Cerebellar cortex (tissue), 1 donor: ENCODE measurements at places on chromosomes 2 and 18.

DNA sequence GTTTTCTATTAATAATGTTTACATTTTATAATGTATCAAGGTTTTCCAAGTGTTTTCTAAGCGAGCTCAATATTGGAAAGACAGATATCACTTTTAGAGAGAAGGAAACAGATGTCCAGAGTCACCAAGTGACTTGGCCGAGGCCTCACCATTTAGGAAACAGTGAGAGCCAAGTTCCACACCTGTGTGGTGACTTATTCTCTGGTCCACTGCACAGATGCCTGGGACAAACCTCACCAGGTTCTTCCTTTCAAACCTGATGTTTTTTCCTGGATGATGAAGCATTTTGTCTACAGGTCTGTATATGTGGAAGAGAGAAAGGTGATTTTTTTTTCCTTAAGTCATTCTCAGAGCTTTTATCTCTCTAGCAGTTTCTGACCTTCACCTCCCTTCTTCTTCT is 280.7 kb downstream of the LPIN1 start:
- DNase-seq = no peak

GRCh38 chr18:38551881-38552280 is 986.3 kb upstream of the CELF4 start:
- peak; percentile 48 for DNase-seq

DNA sequence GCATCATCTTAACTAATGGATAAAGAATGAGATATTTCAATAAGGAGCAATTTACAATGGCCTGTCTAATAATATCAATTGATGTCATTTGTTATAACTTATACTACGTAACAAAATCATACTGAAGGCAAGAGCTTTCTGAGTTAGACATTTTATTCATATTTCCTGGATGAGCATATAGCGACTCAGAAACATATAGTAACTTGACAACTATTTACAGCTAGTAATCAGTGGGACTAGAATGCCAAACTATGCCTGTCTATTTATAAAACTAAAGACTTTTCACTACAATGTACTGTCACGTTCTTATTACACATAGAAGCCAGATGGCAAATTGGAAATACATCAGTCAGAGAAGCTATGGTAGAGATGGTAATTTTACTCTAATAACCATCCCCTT is 766.2 kb upstream of the TMEFF2 start:
- DNase-seq = no peak

- no peak for DNase-seq
Observed at GRCh38 chr2:30223413-30223874, 7.9 kb upstream of the LBH start.

DNA sequence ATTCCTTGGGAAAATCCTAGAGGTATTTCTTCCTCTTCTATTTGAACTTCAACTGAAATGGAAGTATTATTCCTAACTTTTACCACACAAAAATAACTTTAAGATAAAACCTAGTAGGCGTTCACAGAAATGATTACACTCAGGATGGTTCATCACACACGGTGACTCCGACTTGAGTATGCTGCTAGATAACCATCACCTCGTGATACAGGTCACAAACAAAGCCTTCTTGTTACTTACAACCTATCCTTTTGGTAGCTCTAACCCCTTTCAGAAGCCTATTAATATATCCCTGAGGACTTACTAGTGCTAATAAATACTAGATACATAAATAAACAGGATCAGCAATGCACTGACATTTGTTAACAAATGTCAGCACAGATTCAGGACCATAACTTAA is 101.0 kb upstream of the DNER start:
- DNase-seq = no peak

DNA sequence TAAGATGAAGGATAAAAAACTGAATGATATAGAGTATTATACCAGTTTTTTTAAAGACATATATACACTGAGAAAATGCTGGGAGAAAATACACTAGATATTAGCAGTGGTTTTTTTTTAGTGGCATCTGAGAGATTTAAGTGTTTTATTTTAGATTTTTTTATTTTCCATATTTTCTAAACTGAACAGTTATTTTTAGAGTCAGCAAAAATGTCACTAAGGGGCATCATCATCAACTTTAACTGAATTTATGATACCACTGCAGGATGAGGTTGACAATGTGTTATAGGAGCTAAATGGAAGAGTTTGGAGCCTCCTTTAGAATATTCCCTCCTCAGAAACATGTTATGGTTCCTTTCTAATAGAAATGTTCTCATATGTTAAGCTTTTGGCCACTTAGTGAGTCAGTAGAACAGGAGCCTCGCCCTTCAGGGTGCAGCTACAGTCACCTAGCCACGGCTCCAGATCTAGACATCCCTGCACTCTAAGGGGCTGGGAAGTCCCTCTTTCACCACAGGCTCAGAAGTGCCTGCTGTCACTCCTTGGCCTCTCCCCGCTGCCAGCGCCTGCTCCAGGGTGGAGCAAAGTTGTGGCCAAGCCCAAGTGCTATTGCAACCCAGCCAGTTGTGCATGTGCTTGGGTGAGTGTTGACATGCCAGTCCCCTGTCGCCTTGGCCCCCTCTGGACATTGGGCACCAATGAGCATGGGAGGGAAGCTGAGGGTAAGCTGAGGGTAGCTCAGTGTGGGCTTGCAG is 210.7 kb upstream of the RASGRP3 start:
- DNase-seq = no peak

DNA sequence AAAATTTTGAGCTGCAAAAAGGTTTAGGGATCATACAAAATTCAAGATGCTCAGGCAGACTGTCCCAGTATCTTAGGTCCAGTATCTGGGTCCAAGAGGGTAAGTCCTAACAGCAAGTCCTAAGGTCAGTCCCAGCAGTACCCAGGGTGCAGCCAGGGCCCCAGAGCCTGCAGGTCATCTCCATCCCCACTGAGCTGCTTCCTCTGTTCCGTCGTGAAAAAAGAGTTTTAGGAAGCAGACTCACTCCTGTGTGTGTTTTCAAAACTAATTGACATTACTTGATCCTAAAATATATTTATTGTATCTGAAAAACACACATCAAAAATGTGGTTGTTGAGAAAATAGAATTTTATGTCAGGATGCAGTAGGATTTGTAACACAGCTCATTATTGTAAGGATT is 69.9 kb upstream of the ALKAL2 start:
- DNase-seq = no peak

DNA sequence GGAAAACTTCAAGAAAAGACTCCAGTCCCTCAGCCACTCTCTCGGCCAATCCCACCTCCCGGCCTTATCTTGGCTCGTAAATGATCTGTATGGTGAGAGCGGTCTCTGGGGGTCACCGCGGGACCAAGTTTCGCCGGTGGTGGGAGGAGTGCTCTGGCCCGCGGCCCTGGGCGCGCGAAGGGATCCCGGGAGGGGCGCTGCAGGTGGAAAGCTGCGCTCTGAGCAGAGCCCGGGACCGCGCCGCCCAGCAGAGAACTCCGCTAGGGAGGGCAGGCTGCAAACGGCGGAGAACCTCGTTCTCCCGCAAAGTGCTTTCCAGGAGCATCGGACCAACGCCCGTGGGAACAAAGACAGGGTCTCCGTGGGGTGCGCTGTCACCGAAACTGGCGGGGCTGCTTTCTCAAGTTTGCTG is 622 bp downstream of the LRP2 start:
- no peak for DNase-seq

DNA sequence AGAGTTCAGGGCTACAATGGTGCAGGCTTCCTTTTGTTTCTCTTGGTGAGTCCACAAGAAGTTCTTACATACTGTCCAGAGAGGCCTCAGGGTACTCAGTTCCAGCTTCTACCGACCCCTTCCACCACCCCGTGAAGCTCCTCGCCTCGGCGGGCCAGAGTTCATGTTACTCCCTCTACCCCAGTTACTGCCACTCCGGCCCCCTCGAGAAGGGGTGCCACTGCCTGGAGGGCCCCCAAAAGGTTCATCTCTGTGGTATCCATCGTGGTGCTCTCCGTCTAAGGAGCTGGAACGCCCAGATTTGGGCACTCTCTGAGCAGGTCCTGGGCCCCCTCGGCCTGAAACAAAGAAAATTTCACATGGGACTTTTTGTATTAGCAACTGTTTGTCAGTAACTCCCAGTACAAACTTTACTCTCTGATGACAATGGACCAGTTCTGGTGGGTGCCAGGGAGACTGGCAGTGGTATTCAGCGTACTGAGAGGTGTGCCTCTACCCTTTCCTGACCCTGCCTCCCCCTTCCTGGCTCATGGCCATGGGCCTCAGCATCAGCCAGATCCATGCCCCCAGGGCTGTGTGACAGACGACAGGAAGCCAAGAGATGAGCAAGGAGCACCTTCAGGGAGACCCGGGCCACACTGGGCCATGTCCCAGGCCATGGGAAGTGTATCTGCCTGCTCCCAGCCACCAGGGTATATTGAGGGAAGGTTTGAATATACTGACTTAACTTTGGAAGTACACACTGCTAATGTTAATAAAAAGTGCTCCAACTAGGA is 5.1 kb downstream of the SFT2D3 start:
- no peak for DNase-seq

DNA sequence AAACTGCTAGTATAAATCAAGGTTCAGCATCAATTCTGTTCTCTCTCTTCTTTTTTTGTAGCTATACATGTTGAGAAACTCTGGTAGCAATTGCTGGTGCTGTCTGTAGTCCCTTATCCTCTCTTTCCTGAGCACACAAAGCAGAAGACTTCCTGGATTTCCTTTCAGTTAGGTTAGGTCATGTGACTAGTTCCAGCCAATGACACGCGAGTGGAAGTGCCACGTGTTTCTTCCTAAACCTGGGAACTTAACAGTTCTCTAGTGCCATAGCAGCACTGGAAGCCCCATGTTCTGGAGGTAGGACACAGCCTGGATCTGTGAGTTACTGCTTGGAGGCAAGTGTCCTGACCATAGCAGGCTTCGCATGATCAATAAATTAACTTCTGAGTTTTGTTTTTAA is 125.9 kb downstream of the PLA2R1 start:
- no peak for DNase-seq

- no peak for DNase-seq
Observed at GRCh38 chr2:103293742-103294077, 531.9 kb downstream of the TMEM182 start.

DNA sequence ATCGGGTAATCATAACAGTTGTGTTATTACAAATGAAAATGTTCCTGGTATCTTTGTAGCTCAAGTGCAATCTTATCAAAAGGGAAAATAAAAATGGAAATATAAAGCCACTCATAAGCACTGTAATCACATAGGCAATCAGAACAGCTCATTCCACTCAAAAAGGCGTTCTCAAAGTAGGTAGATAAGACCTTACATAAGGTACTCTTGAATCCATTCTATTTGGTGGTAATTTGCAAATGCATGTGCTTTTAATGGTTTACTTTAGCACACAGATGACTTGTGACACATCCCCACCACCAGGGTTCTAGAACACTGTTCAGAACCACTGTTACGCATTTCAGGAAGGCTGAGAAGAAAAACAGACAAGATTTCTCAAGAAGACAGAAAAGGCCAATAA is 86.7 kb upstream of the NARS1 start:
- no peak for DNase-seq

GRCh38 chr2:66509326-66509811 is 74.4 kb downstream of the MEIS1 start:
- peak; percentile 58 for DNase-seq

DNA sequence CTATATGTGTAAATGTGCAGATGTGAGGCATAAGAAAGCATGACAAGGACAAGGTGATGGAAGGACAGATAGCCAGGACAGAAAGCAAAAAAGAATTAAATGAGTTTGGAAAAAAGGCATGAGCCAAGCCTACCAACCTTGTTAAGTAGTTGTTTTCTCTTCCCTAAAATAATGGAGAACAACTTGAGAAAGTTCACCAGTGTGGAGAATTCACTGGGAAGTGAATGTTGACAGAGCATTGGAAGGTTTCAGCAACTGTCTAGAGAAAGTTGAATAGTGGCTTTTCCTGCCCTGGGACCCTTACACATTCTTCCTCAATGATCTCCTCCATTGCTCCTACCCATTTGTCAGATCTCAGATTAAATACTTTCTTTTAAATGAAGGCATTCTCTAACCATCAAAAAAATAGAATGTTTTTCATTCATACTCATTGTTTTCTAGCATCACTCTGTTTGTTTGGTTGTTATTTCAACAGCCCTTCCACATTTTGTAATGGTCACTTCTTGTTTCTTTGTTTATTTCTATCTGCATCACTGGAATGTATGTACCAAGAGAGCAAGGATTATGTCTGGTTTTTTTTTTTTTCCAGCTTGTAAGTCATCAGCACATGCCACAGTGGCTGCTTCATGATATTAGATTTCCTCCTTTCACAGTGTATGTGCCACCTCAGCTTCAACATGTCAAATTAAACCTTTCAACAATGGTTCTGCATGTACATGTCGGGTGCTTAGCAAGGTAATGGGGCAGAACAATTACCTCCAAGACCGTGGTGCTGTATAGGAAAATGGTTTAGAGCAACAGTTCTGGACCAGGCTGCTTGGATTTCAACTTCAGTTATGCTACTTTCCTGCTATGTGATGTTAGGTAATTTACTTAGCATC is 586.0 kb upstream of the VRK2 start:
- no peak for DNase-seq

DNA sequence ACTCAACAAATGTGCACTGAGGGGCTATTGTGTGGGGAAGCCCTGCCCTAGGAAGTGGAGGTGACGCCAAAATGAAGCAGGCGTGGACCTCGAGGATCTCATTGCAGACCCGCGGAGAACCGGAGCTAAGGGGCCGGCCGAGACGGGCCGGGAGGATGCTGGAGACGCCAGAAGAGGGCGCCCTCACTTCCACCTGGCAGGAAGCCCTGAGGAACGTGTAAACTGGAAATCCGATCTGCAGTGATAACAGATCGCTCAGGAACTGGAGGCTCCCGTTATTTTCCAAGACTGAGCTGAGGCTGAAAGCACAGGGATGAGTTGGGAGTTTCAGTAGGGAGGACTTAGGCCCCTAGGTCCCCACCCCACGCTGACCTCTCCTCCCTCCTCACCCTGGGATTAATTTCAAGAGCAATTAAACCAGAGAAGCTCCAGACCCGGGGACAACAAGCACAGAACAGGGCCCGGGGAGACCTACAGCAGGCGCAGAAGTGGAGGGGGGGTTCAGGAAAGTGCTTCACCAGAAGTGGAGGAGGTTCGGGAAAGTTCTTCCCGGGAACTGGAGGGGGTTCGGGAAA is 7.7 kb upstream of the COL6A3 start:
- DNase-seq = peak; percentile 42

GRCh38 chr2:76159042-76159648 is 448.4 kb upstream of the GCFC2 start:
- no peak for DNase-seq

DNA sequence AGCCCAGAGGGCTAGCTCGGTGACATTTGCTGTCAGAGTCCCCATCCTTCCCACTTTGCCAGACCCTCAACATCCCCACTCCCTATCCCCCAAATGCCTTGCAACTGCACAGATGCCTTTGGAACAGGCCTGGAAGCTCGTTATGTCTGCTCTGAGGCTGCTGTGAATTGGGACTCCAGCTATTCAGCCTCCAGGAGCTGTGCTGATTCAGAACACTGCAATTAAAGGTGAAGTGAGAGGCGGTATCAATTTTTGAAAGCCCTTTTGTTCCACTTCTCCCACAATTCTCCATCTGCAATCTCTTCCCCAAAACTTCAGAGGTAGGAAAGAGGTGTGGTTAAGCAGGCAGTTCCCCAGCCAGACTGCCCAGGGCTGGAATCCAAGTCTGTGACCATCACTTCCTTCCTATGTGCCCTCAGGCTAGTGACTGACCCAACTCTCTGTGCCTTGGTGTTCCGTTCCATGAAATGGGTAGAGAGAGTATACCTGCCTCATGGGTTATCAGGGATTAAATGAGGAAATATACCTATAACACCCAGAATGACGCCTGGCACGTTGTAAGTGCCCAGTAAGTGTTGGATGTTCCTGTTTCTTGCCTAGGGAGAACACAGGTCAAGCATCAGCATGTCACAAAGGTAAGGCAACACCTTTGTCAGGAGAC is 17.5 kb downstream of the NOSTRIN start:
- DNase-seq = no peak

GRCh38 chr18:76960528-76961035 is 138.2 kb downstream of the ZNF236 start:
- DNase-seq = no peak
